ENCODE measurements at places on chromosomes 5 and 9. TPM values are rescaled to one million over a fixed set of nuclear protein-coding genes. Genes with fewer than 3 reads are reported as not detected.

DNA sequence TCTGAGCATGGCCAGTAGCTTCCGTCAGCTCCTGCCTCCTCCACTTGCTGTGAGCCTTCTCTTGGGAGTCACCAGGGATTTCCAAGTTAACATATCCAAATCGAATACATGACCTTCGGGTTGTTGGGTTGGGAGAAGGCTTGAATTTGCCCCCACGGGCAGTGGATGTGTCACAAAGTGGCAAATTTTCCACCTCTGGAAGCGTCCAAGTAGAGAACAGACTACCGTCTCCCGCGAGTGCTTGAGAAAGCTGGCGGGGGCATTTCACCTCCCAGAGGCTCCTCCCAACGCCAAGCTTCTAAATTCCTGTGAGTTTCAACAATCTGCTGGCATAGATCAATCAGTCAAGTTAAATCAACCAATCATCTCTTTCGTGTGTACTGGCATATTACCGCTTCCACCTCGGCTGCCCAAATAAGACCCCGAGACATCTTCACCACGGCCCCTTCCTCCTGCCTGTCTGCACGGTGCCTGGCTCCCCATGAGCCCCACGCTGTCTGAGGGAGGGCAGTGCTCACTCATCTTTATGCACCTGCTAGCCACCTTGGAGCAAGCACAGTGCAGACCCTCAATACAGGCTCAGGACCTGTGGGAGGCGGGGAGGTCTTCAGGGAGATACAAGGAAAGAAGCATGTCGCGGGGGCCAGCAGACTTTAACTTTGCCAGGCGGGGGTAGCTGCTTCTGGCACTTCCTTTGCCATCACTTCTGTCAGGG, 79.1 kb downstream of the MRPL36 start:
- no peaks in the 10 kb centered on the region for H3K36me3 ChIP-seq
- H3K27me3 ChIP-seq, result peaks cover 1% of the 10 kb centered on the region
- H3K27ac ChIP-seq, result no peak overlapping the region
- no peaks in the 10 kb centered on the region for H3K4me1 ChIP-seq
- no peak overlapping the region for H3K4me3 ChIP-seq
- DNase-seq, result no peak

- DNase-seq, result no peak
- H3K36me3 ChIP-seq, result peaks cover 40% of the 10 kb centered on the region
- H3K4me1 ChIP-seq, result no peaks in the 10 kb centered on the region
Measured at GRCh38 chr5:37715361-37715760, 124.5 kb downstream of the GDNF start.

DNA sequence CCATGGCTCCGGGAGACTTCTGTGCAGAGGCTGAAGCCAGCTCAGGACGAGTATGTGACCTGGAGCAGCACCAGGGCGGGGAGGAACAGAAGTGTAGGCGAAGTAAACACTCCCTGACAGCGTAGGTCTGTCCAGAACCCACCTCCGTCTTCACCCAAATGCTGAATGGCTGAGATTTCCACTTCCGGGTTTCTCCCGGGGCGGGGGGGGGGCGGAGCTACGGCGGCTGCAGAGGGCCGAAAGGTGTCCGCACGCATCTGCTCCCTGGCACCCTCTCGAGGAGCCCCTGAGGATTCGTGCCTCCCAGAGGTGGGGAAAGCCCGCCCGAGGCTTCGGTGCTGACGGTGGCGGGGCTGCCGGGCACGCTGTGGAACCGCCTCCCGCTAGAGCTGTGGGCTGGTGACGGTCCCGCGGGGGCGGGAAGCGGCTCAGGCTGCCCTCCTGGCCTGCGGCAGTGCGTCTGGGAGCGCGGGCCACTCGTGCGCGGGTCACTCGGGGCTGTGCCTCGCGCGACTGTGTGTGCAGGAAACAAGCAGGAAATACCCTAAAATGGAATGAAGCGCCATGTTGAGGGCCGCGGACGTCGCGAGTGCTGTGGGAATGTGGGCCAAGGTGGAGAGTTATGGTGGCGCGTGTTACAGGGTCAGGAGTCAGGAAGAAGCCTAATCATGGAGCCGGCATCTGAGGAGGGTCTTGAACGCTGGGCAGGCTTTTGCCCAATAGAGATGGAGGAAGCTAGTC, 1425.4 kb downstream of the FOXD4L5 start:
- H3K36me3 ChIP-seq, result no peaks in the 10 kb centered on the region
- no peak overlapping the region for H3K4me3 ChIP-seq
- no peak overlapping the region for H3K27ac ChIP-seq
- H3K4me1 ChIP-seq, result no peaks in the 10 kb centered on the region
- no peak for DNase-seq

GRCh38 chr5:14148890-14149671, 5.9 kb downstream of the TRIO start:
- peak overlapping the region; percentile 69 for H3K4me3 ChIP-seq
- no peak for DNase-seq
- H3K4me1 ChIP-seq, result peaks cover 72% of the 10 kb centered on the region
- H3K27ac ChIP-seq, result peak overlapping the region; percentile 83

- H3K4me3 ChIP-seq, result no peak overlapping the region
- H3K4me1 ChIP-seq, result no peaks in the 10 kb centered on the region
- DNase-seq, result no peak
- H3K27me3 ChIP-seq, result peaks cover 2% of the 10 kb centered on the region
Measured at GRCh38 chr5:37789991-37790390, 49.9 kb downstream of the GDNF start.

GRCh38 chr5:169044962-169045361, 256.0 kb downstream of the SLIT3 start:
- no peak overlapping the region for H3K4me3 ChIP-seq
- H3K36me3 ChIP-seq, result no peaks in the 10 kb centered on the region
- DNase-seq, result no peak
- H3K27me3 ChIP-seq, result peaks cover 2% of the 10 kb centered on the region
- no peaks in the 10 kb centered on the region for H3K4me1 ChIP-seq

GRCh38 chr9:69971643-69972449, 71.8 kb upstream of the MAMDC2 start:
- peak; percentile 17 for DNase-seq
- no peak overlapping the region for H3K4me3 ChIP-seq
- peaks cover 16% of the 10 kb centered on the region for H3K27me3 ChIP-seq
- no peaks in the 10 kb centered on the region for H3K36me3 ChIP-seq
- no peaks in the 10 kb centered on the region for H3K4me1 ChIP-seq
- no peak overlapping the region for H3K27ac ChIP-seq

- no peak for DNase-seq
- H3K4me1 ChIP-seq, result no peaks in the 10 kb centered on the region
- no peak overlapping the region for H3K27ac ChIP-seq
- H3K4me3 ChIP-seq, result no peak overlapping the region
Measured at GRCh38 chr9:126114409-126114760, 212.2 kb upstream of the MVB12B start.

DNA sequence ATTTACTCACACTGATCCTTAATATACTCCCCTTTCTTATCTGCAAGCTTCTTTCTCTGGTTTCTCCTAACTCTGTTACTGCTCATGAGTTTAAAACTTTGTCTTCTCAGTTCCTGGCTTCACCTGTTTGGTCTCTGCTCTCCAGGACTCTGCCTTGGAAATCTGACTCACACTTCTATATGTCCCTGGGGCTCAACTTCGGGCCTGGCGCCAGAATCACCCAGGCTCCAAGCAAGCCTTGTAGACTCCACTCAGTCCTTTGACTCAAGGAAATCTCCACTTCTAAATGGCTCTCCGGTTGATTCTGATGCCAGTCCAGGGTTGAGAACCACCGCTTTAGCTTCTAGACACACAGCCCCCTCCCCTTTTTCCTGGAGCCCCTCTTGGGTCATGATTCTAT, 57.8 kb downstream of the TMC1 start:
- H3K36me3 ChIP-seq, result no peaks in the 10 kb centered on the region
- H3K4me1 ChIP-seq, result no peaks in the 10 kb centered on the region
- H3K27me3 ChIP-seq, result peaks cover 11% of the 10 kb centered on the region
- no peak overlapping the region for H3K27ac ChIP-seq
- no peak for DNase-seq

Gene PLPP7
- 0.39 TPM for total RNA-seq

Gene EGFL7
- not detected for total RNA-seq

Gene IFNK
- total RNA-seq, result not detected

Gene ZSWIM6
- total RNA-seq, result 6.9 TPM

Gene PELO
- 23.0 TPM for total RNA-seq

Gene CCL27
- not detected for total RNA-seq

Gene SLC6A7
- not detected for total RNA-seq

Gene SLC34A1
- total RNA-seq, result not detected

Measured in activated B cell treated with CpG ODN at 0.5 μM for 24 hours (primary cell).